ENCODE measurements at places on chromosomes 7 and 10.

DNA sequence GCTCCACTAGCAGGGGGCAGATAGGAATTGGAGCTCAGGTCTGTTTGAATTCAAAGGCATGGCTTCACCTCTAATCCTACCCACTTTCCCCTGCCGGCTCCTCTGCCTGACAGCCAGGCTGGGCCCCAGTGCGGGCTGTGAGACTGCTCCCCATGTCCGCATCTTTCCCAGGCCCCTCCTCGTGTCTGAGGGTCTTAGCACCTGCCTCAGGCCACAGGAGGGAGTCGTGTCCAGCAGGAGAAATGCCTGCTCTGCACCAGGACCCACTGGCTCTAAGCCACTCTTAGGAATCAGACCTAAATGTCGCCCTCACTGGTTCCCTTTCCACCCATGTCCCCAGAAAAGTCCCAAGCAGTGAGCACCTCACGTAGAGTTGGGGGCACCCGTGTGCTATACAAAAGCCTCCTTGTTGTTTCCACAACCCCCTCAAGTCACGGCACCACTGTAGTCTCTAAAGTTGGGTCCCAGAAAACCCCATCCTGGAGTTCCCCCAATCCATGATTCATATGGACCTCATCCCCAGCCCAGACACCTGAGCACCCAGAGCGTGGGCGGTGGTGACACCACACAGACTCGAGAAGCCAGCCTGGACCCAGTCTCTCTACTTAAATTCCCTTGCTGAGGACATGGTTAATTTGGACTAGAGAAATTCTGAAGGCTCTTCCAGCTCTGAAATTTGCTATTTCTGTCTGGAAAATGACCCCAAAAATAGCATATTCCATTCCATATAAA, 466.4 kb upstream of the ZMIZ1 start:
- DNase-seq, result no peak

DNA sequence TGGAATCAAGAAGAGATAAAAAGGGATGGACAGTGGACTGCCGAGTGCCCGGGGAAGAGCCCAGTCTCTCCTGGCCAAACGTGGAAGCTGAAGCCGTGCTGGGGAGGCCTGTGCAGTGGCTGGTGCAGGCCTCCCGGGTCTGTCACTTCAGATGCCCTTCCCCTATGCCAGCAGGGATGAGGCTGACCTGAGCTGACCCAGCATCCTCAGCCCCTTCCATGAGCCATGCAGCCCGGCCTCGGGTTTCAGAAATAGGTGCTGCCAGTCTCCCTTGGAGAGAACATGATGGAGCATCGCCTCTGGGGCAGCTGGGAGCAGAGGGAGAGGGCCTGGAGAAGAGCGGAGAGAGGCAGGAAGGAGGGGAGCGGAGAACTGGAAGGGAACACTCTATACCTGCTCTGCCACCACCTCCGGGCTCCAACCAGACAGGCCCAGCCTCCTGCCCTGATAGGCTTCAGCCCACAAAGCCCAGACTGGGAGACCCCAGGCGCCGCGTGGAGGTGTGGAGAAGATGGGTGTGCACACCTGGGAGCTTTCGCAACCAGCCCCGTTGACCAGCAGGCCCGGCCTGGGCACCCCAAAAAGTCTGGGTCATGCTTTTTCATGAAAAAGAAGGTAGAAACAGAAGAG, 68.6 kb upstream of the PPP2R2D start:
- DNase-seq, result no peak

DNA sequence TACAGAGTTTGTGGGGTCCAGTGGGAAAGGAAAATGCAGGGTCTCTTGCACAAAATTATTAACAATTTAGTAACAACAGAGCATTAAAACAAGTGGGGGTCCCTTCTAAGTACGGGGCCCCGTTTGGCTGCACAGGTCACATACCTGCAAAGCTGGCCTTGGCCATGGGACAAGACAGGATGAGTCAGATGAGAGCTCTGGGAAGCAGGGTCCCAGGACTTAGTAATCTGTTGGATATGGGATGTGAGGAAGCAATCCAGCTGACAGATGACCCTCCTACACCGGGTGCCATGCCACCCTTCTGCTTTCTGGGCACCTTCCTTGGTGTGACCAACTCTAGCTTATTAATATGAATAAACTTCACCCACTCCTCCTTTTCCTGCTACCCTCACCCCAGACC, 3.2 kb upstream of the DUSP5 start:
- no peak for DNase-seq

DNA sequence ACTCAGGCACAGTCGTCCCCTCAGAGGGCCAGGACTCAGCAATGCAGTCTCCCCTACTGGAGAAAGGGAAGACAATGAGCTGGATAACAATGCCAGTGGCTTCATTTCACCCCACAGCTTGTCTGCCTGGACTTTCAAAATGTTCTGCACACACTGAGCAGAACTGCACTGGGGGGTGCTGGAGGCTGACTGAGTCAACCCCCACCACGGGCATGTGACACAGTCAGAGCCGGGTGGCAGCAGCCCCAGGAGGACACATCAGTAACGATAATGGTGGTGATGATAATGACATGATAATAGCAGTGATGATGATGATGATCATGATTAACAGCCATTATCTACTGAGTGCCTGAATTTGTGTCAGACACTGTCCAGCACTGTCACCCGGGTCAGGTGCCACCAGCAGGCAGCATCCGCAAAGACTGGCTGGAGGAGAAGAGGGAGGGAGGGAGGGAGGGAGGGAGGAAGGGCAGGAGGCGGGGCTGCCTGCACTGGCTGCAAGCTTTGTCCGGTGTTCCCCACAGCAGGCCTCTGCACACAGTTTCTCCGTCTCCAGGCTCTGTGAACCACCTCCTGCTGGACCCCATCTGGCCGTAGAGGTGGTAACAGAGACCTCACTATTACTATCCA, 67.4 kb downstream of the PLXNA4 start:
- no peak for DNase-seq

DNA sequence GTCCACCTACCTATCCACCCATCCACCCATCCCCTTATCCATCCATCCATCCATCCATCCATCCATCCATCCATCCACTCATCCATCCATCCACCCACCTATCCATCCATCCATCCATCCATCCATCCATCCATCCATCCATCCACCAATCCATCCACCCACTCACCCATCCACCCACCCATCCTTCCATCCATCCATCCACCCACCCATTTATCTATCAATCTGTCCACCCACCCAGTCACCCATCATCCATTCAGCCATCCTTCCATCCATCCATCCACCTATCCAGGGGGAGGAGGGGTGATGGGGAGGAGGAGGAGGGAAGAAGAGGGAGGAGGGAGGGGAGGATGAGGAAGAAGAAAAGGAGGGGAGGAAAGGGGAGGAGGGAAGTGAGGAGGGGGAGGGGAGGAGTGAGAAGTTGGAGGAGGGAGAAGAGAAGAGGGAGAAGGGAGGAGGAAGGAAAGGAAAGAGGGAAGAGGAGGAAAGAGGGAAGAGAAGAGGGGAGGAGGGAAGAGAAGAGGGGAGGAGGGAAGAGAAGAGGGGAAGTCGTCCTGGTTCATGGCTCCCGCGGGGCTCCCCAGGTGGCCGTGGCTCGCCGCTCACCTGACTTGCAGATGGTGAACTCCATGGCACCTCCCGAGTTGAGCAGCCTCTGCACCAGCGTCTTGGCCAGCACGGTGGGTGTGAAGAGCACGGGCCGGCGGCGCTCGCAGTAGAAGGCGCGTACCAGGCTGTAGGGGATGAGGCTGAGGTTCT, 68.8 kb upstream of the GNA12 start:
- no peak for DNase-seq

- no peak for DNase-seq
Measured at GRCh38 chr7:149680331-149681025, 92.9 kb downstream of the ZNF467 start.

DNA sequence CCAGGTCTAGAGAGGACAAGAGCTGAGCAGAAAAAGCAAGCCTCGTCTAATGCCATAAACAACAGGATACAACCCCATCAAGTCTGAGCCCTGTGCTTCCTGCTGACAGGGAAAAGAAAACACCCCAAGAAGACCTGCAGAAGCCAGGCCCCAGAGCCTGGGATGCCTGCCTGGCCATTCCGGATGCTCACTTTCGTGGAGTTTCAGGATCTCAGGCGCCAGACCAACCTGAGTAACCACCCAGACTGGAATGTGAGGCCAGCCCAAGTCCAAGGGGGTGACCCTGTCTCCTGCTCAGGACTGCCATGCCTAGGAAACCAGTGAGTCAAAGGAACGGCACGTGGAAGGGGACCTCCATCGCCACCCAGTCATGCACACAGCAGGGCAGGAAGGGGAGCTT, 74.3 kb downstream of the PLXNA4 start:
- DNase-seq, result no peak

- DNase-seq, result no peak
Measured at GRCh38 chr7:2692543-2692942, 4.5 kb downstream of the AMZ1 start.

- DNase-seq, result no peak
Measured at GRCh38 chr10:86601956-86602602, 52.3 kb upstream of the OPN4 start.

GRCh38 chr10:118116715-118117449, 70.1 kb upstream of the RAB11FIP2 start:
- no peak for DNase-seq

DNA sequence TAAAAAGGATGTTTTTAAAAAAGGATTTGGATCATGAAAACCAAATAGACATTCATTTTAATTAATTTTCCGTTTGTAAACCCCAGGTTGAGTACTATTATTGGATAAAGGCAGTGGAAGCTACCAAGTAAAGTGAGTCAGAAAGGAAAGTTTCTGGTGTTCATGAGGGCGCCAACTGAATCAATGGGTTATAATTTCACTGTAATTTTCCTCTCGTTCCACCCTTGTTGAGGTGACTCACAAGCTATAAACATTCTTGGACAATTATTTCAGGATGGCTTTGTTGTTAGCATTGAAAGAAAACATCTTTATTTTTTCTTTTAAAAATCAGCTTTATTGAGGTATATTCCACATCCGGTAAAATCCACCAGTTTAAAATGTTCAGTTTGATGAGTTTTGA, 5.1 kb upstream of the FAM133B start:
- DNase-seq, result no peak

DNA sequence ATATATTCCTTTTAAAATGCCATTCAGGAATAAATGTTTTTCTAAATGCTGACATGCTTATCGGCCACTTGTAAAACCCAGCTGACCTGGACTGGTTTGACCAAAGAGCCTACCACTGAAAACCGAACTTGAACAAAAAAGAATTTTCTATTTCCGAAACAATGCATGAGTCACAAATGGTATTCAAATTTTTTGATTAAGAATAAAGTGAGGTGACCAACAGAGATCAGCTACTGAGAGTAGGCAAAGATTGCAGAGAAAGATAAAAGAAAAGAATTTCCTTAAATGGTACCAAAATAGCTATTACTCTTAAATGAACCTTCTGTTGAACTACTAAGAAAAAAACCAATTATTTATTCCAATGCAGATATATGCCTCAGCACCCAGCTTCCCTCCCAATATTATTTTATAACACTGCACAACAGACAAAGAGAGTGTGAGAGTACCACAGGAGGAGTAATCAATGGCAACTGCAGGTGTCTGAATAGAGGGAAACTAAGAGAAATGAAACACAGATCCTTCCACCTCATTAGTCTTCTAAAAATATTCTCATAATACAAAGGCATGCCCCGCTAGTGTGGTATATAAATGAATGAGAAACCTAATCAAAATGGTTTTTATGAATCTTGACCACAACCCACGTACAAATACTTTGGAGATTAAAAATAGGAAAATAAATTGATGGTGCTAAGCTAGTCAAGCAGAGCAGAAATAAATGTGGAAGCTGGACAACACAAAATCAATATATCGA, 20.1 kb downstream of the OSBPL3 start:
- DNase-seq, result no peak

DNA sequence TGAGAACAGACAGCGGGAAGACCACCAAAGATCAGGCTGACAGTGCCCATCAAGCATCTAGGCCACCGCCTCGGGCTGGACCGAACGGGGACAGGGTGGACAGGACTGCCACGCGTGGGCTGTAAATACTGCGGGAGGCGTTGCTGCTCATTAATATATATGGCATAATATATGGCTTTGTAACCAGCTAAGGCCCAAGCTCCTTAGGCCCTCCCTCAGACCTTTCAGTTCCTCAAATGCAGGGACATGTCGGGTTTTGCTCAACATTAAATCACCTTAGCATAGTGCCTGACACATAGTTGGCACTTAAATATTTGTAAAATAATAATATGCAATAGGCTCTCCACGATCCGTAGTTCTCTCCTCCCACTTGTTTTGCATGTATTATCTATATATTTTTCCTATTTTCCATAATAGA, 402 bp upstream of the TMEM168 start:
- no peak for DNase-seq

GRCh38 chr10:116154651-116155050, 118.4 kb downstream of the GFRA1 start:
- DNase-seq, result no peak

Measured in stimulated activated naive CD4-positive, alpha-beta T cell treated with Interleukin-2 at 50 U/mL for 16 hours (primary cell).